ENCODE measurements at places on chromosomes 13 and 19. TPM values are rescaled to one million over a fixed set of nuclear protein-coding genes. Genes with fewer than 3 reads are reported as not detected.

DNA sequence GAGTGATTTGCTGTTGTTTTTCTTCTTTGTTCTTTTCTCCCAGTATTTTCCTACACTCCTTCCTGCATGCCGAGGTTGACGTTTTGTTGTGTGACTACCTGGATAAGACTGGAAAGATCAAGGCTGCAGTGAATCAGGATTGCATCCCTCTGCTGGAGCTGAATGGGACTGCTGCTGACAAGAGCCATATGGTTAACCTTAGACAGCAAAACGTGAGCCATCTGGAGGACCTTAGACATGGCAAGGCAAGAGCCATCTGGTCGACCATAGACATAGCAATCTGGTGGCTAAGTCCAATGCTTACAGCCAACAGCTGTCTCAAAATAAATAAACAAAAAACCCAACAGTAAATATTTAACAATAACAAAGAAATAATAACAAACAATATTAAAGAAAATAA is 42.6 kb upstream of the ZNF91 start:
- no peak overlapping the region for H3K27ac ChIP-seq
- H3K27me3 ChIP-seq, result no peaks in the 10 kb centered on the region
- H3K4me3 ChIP-seq, result no peak overlapping the region
- no peaks in the 10 kb centered on the region for H3K36me3 ChIP-seq
- DNase-seq, result no peak

DNA sequence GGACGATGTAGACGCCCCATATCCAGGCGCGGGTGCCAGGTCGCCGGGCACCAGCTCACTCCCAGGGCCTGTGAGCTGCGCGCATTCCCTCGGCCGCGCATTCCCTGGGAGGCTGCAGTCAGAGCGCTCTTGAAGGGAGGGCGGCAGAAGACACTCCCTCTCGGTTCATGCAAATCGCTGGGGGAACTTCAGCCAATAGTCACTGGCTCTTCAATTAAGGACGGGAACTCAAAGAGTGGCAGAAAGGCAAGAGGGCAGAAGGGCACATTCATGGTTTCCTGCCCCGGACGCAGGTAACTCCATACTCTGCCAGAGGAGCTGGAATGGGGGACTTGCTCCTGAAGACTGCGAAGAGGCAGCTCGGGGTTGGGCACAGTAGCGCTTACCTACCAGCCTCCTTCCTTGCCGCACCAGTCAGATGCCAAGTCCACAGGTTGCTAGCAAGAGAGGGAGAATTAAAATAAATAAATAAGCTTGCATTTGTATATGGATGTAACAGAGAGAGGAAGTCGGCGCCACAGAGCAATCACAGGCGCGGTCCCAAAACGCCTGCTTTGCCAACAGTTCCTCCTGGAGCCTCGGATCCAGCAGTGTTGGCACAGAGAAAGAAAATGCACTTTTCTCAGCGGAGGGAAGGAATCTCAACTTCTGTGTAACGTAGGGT is 459 bp downstream of the PCDH20 start:
- peaks cover 25% of the 10 kb centered on the region for H3K27me3 ChIP-seq
- H3K36me3 ChIP-seq, result no peaks in the 10 kb centered on the region
- H3K4me3 ChIP-seq, result no peak overlapping the region
- DNase-seq, result no peak
- no peaks in the 10 kb centered on the region for H3K4me1 ChIP-seq

DNA sequence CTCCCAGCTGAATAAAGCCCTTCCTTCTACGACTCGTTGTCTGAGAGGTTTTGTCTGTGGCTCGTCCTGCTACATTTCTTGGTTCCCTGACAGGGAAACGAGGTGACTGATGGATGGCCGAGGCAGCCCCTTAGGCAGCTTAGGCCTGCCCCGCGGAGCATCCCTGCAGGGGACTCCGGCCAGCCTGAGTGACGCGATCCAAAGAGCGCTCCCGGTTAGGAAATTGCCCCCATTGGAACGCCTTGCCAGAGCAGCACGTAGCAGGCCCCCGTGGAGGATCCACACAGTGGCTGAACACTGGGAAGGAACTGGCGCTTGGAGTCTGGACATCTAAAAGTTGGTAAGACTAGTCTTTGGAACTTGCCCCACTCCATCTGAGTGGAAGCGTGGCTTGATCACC is 296.8 kb upstream of the SGCG start:
- DNase-seq, result no peak
- no peak overlapping the region for H3K4me3 ChIP-seq
- no peaks in the 10 kb centered on the region for H3K36me3 ChIP-seq
- no peaks in the 10 kb centered on the region for H3K27me3 ChIP-seq
- H3K27ac ChIP-seq, result no peak overlapping the region

DNA sequence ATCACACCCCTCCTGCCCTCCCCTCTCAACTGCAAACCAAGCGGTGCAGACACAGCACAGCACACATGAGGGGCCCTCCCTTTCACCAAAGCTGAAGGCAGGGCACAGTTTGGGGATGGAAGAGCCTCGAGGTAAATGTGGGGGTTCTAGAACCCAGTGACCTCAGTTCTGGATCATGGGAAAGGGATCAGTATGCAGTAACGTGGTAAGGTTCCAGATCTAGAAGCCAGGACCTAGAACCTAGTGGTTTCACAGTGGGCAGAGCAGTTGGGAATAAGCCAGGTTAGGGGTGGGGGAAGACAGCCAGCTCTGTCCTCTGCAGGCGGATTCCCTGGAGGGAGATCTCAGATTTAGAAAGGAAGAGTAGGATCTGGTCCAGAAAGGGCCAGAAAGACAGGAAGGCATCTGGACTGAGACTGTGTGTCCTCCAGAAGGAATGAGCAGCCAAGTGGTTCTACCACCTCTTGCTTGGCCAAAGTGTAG is 3.1 kb downstream of the FTL start:
- H3K4me1 ChIP-seq, result peaks cover 52% of the 10 kb centered on the region
- no peak for DNase-seq
- peak overlapping the region; percentile 79 for H3K27ac ChIP-seq
- H3K27me3 ChIP-seq, result no peaks in the 10 kb centered on the region

- no peaks in the 10 kb centered on the region for H3K4me1 ChIP-seq
- DNase-seq, result no peak
- no peaks in the 10 kb centered on the region for H3K27me3 ChIP-seq
- H3K27ac ChIP-seq, result no peak overlapping the region
Observed at GRCh38 chr19:50466706-50467039, 9.6 kb upstream of the EMC10 start.

The C19orf73 gene
- polyA plus RNA-seq, result 0.76 TPM

GRCh38 chr13:44259045-44260027 is 114.3 kb upstream of the SERP2 start:
- DNase-seq, result peak; percentile 95
- peak overlapping the region; percentile 27 for H3K4me3 ChIP-seq
- H3K4me1 ChIP-seq, result peaks cover 20% of the 10 kb centered on the region
- H3K27ac ChIP-seq, result peak overlapping the region; percentile 53
- H3K36me3 ChIP-seq, result no peaks in the 10 kb centered on the region
- no peaks in the 10 kb centered on the region for H3K27me3 ChIP-seq

The CEACAM21 gene
- polyA plus RNA-seq, result 6.4 TPM

DNA sequence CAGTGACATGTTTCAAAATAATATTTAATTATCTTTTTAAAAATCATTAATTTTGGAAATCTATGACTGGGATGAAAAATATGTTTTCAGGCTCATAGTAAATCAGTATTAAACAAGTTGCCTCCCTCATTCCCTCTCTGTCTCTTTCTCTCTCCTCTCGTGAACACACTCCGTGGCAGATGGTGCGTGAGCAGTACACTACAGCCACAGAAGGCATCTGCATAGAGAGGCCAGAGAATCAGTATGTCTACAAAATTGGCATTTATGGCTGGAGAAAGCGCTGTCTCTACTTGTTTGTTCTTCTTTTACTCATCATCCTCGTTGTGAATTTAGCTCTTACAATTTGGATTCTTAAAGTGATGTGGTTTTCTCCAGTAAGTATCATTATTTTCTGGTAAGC is 22.7 kb downstream of the SGCG start:
- no peak overlapping the region for H3K4me3 ChIP-seq
- DNase-seq, result no peak
- no peaks in the 10 kb centered on the region for H3K36me3 ChIP-seq
- no peak overlapping the region for H3K27ac ChIP-seq
- no peaks in the 10 kb centered on the region for H3K4me1 ChIP-seq
- H3K27me3 ChIP-seq, result no peaks in the 10 kb centered on the region

The CFD gene
- polyA plus RNA-seq, result 862 TPM

The TNNI3 gene
- 1.2 TPM for polyA plus RNA-seq

- no peak overlapping the region for H3K4me3 ChIP-seq
- no peaks in the 10 kb centered on the region for H3K4me1 ChIP-seq
- H3K27ac ChIP-seq, result no peak overlapping the region
- no peaks in the 10 kb centered on the region for H3K27me3 ChIP-seq
- H3K36me3 ChIP-seq, result no peaks in the 10 kb centered on the region
Observed at GRCh38 chr19:5557691-5558090, 10.1 kb downstream of the TINCR start.

The CERS4 gene
- polyA plus RNA-seq, result 12.1 TPM

The CEACAM3 gene
- 5.9 TPM for polyA plus RNA-seq

All from CD14-positive monocyte (primary cell).